ENCODE measurements at places on chromosomes 12 and 14.

DNA sequence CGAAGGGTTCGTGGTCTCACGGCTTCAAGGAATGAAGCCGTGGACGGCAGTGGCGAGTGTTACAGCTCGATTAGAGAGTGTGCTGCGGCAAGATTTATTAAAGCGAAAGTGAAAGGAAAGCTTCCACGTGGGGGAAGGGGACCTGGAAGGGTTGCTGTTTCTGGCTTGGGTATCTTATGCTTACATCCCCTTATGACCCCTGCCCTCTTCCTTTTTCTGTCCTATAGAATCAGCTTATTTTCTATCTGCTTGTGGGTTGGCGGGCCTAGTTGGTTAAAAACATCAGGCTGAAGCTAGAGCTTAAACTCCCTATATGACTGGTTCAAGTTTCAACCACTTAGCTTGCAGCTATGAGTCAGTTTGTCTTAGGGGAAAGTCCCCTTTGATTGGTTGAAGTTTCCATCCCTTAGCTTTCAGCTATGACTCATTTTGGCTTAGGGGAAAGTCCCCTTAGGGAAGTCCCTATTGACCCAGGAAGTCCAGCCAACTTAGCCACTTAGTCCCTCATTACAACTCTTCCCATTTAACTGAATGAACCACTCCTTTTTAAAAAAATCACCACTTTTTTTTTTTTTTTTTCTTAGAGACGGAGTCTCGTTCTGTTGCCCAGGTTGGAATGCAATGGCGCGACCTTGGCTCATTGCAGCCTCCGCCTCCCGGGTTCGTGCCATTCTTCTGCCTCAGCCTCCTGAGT, 1494.7 kb upstream of the TMEM132C start:
- no peak for DNase-seq

- peak; percentile 64 for DNase-seq
Observed at GRCh38 chr14:32201816-32202490, at the start of gene RNU6-7. RNU6-7 (plus strand) TSS chr14:32202045.

DNA sequence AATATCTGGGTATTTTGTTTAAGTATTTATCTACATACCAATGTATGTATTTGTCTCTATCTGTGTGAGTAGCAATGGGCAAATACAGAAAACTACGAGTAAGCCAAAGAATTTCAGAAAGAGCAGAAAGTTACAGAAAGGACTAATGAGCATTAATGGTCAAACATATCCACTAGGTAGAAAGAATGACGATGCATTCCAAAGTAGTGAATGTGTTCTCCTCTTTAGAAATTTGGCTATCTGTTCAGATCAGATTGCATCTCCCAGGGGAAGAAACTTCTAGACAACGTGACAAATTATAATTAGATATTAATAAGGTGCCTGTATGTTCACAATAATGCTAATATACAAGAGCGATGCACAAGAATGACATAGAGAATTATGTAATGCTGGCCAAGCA, 194.5 kb upstream of the GZMB start:
- no peak for DNase-seq

- DNase-seq, result no peak
Observed at GRCh38 chr14:20416223-20416622, 2.9 kb upstream of the TEP1 start.

GRCh38 chr12:49946497-49946896, 4.0 kb upstream of the AQP2 start:
- no peak for DNase-seq

GRCh38 chr14:58617619-58618018, 20.1 kb upstream of the DACT1 start:
- no peak for DNase-seq

DNA sequence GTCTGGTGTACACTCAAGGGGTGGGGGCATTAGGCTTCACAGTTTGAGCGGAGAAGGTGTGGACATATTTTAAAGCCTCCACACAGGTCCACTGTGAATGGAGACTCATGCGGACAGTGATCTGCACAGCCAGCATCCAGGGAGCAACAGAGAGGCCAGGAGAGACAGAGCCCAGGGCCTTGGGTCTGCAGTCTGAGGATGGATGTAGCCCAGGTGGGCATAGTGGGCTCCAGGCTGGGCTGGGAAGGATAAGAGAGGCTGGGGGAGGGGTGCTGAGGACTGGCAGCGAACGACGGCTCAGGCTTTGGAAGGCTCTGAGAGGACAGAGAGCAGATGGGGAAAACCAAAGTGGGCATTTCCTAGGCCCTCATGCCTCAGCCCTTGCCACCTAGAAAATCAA, 128.8 kb downstream of the PAPOLA start:
- DNase-seq, result no peak

GRCh38 chr12:54486173-54486867, 11.2 kb upstream of the NCKAP1L start:
- no peak for DNase-seq

- DNase-seq, result no peak
Observed at GRCh38 chr14:75811872-75812499, 150.9 kb downstream of the TTLL5 start.

- no peak for DNase-seq
Observed at GRCh38 chr12:39804479-39804878, 184.9 kb upstream of the ABCD2 start.

GRCh38 chr14:68791902-68792677, 777 bp downstream of the ZFP36L1 start:
- DNase-seq, result no peak

GRCh38 chr12:26109343-26109881, 15.4 kb downstream of the BHLHE41 start:
- DNase-seq, result no peak

DNA sequence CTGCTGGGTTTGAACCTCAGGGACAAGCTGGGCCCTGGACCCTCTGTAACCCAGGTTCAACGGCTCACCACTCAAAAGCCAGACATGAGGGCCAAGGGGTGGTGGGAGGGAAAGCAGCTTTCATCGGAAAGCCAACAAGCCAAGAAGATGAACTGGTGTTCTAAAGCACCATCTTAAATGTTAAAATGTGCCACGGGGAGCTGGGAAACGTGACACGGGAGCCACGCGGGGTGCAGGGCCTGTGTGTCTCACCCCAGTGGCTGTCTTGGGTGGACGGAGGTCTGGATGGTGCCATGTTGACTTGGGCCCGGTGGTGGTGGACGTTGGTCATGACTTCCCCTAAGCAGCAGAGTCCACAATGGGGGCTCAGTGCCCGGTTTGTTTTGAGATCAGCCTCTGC, 97.7 kb upstream of the SFSWAP start:
- no peak for DNase-seq

- peak; percentile 29 for DNase-seq
Observed at GRCh38 chr12:117189725-117190209, 503 bp downstream of the FBXO21 start.

DNA sequence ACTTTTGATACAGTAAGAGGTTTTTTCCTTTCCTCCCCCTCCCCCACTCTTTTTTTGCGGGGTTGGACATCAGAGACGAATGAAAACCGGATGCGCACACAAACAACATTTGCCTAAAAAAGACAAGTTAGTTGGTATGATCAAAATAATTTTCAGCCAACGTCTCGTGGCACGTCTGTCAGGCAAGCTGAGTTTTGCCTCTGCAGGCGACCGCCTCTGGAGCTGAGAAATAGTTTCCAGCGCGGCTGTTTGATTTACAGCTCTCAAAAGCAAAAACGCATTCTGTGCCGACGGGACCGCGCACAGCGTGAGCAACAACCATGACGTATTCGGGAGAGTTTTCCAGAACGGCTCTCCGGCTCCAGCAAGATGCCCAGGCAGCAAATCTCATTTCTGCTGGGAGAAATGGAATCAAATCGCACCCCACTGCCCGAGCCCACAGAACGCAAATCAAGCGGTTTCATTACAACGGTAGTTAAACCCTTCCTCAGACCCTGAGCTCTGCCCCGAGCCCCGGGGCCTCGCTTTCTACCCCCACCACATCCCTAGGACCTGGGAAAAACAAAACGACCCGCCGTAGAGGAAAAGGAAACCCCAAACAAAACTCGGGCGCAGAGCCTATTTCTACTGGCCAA, 14.2 kb upstream of the CALM1 start:
- no peak for DNase-seq

DNA sequence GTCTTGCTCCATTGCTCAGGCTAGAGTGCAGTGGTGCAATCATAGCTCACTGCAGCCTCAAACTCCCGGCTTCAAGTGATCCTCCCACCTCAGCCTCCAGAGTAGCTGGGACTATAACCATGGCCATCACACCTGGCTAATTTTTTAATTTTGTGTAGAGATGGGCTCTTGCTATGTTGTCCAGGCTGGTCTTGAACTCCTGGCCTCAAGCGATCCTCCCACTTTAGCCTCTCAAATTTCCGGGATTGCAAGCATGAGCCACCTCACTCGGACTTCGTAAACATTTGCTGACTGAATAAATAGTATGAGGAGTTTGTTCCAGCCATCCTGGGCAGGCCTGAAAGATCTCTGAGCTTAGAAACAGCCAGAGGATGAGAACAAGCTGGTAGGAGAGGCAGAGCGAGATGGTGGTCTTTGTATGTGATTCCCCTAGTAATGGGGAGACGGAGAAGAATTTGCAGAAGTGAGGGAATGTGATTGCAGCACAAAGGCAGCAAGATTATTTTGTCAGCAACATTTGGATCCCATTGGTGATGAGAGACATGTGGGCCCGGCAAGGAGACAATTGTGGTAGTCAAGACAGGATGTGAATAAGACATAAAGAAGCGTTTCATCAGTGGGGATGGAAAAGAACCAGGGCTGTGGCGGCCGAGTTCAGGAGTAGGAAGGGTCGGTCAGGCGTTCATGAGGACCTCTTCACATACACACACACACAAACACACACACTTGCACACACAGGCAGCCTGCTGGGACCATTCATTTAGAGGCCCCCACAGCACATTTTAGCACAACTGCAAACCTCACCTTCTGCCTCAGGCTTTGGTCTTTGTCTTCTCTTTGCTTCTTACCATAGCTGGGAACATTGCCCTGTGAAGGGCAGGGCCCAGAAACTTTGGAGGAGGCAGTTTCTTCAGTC, 155.5 kb downstream of the ZFP36L1 start:
- no peak for DNase-seq

DNA sequence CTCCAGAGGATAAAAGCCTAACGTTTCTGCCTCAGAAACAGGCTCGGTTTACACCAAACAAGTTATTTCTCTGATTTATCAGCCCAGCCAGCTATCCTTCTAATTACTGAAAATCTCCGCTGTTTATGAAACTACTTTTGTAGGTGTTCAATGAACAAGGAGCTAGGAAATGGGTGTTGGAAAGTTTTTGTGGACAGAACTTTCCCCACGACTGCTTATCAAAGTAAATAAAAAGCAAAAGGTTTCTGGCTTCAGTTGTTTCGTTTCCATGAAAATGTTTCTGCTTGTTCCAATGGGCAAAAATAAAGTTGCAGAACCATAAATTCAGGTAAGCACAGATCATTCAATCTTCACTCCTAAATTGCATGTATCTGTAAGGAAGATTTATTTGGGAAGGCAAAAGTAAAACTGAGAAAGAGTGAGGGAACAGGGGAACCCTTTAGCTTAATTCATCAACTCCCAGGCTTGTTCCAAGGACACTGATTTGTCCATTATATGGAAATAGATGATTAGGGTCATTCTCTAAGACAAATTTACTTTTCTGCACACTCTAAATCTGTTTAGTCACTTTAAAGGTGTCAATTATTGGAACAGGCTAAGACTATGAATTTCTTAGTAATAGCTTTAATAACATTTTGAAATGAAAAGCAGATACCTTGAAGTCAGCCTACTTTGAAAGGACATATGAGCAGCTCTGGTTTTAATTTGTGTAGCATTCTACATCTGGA, 175.9 kb upstream of the CDKN3 start:
- no peak for DNase-seq

- DNase-seq, result no peak
Observed at GRCh38 chr12:12087693-12088034, 16.9 kb downstream of the BCL2L14 start.
